Stimulated activated effector memory CD8-positive, alpha-beta T cell treated with anti-CD3 and anti-CD28 coated beads, Interleukin-12 subunit alpha, Interleukin-12 subunit beta, amount 100 ng/mL, for 72 hours (primary cell): ENCODE measurements at places on chromosomes 3 and 15.

DNA sequence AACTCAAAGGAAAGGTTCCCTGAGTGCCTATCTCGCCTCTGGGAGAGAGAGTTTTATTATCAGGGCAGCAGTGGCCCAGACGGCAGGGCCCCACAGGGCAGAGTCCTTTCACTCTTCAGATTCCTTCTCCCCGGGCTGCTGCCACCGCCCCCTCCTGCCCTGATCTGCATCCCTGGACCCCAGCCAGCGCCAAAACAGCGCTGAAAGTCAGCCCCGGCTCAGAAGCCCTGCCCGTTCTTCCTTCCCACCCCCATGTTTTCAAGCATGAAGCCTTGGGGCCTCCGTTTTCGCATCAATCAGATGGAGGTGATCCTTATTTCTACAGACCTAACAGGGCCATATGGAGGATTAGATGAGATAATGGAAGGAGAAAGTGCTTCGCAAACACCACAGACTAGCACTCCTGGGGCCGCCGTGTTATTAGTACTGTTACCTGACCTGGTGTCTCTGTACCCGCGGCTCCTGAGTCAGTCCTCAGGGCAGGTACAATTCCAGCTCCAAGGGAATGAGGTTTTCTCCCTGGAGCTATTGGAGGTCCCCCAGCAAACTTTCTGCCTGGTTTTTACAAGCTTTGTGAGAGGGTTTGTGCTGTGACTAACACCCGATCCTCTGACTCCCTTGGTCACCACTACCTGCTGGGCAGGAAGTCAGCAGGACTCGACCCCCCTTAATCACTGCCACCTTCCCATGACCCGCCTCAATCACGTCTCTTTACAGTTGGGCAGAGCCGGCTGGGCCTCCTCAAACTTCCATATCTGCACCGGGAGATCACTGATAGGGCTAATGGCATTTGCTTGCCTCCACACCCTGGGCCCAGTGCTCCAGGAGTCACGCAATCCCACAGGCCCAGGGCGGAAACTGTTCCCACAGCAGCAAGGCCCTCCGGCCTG, 39.5 kb upstream of the TSEN2 start:
- no peak for DNase-seq

- DNase-seq = no peak
Observed at GRCh38 chr3:108610651-108611050, 21.1 kb downstream of the DZIP3 start.

GRCh38 chr15:57138349-57138788, 219.9 kb downstream of the TCF12 start:
- no peak for DNase-seq

GRCh38 chr3:9569054-9569453, 15.4 kb upstream of the LHFPL4 start:
- no peak for DNase-seq

DNA sequence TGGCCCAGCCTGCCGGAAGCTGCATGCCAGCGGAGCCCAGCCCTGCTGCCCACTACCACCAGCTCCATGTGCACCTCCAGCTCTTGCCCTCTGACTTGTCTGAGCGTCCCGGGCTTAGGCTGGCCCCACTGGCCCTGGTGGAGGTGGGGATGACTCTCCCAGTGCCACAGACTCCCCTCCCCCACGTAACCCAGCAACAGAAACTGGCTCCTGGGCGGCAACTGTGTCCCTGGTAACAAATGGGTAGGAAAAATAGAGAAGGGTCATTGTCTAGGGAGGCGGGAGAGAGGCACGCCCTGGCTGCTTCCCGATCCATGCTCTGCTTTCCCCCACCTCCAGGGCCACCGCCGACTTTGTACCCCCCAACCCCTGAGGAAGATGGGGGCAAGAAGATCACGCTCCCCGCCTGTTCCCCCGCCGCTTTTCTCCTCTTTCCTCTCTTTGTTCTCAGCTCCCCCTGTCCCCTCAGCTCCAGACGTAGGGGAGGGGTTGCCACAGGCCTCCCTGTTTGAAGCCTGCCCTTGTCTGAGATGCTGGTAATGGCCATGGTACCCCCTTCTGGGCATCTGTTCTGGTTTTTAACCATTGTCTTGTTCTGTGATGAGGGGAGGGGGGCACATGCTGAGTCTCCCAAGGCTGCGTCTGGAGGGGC, 10.8 kb upstream of the SEMA3B start:
- DNase-seq = no peak

GRCh38 chr3:105806359-105806758, 62.5 kb downstream of the CBLB start:
- DNase-seq = no peak

- DNase-seq = no peak
Observed at GRCh38 chr15:70507772-70508371, 255.5 kb downstream of the UACA start.

DNA sequence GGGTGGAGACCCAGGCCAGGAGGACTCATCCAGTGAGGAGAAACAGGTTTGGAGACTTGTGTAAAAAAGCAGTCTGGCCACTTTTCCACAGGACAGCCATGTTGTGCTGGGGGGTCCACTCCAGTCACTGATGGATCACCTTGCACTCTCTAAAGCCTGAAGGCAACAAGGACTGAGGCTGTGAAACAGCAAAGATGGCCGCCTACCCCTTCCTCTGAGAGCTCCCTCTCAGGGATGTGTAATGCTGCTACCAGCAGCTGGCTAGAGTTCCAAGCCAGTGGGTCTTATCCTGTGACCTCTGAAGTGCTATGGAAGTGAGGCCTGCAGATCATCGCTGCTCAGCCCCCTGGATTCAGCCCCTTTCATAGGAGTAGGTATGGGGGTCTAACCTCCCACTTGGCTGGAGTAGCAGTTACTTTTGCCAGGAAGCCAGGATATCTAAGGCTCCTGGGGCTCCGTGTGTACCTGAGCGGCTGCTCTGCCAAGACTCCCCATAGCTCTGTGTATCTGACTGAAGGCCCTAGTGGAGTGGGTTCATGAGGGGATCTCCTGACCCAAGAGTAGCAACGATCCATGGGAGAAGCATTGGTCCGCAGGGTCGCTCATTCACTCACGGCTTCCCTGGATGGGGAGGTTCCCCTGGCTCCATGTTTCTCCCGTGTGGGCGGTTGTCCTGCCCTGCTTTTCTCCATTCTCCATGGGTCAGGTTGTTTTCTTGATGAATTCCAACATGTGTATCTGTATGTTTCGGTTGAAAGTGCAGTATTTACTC, 69.9 kb upstream of the TNFSF10 start:
- DNase-seq = no peak

- no peak for DNase-seq
Observed at GRCh38 chr15:37394402-37395099, 294.2 kb upstream of the MEIS2 start.

DNA sequence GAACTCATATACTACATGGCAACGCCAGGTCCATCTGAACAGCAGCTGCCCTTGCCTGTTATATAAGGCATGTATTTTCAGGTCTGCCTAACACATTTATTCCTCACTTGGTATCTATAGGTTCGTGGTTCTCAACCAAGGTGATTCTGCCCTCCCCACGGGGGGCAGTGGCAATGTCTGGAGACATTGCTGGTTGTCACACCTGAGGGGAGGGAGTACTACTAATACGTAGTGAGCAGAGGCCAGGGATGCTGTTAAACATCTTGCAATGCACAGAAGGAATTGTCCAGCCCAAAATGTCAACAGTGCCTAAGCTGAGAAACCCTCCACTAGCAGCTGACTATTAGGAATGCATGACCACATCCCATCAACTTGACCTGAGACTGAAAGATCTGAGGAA, 32.6 kb downstream of the ADAMTS9 start:
- DNase-seq = no peak

DNA sequence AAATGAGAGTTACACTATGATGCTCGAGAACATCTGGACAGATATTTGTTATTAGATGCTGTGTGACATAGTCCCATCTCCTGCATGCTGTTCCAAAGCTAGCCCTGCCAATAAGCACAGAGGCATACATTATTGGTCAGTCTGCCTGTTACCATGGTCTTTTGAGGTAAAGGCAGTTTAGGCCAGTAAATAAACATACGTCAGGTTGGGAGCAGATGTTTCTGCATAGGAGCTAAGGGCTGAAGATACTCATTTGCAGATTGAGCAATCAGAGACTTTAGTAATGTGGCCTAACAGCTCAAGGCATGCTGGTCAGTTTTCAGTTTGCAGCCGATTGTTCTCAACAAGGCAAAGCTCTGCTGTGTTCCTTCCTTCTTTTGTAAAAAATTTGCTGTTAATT, 192.9 kb downstream of the ADAMTSL3 start:
- no peak for DNase-seq

DNA sequence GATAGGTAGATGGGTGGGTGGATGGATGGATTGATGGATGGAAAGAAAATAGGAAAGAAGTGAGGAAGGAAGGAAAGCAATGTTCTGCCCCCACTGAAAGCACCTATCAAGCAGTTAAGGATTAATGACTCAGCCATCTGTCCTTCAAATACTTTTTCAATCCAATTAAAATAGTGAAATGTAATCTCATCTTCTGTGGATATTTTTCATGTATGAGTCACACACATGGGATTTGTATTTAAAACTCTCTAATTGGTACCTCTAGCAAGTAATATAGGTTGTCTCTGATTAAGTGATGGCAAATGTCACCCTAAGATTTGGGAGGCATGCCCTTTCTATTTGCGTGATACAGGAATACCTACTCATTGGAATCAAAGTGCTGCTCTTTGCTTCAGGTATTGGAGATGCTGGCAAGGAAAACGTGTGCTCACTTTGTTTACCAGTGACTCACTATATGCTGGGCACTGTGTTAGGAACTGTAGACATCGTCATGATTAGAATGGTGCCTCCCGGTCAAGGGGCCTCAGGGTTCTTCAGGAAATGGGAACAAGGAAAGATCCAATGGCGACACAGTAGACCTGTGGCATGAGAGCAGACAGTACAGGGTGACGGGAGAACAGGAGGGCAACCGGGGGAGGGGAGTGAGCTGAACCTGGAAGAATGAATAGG, 230.1 kb downstream of the CLSTN2 start:
- no peak for DNase-seq

- no peak for DNase-seq
Observed at GRCh38 chr3:156680243-156680914, 6.0 kb downstream of the TIPARP start.

DNA sequence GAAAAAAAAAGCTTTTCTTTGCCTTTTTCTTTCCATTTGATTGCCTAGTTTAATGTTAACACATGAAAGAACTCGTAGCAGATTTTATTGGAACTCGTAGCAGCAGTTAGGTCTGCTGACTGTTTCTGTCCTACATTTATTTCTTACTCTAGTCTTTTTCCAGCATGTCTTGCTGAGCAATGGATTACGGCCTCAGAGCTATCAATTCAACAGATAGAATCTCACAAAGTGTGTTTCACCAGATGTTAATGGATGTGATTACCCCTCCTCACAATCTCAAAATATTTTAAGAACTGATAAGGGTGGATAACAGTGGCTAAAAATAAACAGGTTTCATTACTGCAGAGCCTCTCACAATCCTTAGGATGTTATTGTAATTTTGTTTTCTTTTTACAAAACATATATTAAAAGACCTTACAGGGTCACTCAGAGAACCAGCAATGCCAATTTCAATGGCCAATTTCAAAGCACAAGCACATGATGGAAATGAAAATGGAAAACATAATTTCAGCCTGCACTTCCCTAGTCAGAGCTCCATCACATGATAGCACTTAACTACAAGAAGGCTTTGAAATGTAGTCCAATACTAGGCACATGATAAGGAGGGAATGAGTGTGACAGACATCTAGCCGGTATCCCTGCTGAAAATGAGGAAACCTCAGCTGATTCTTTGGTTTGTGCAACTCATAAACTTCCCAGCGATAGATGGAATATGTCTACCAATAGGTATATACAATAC, 838.1 kb upstream of the SEMA6D start:
- no peak for DNase-seq

GRCh38 chr15:74504836-74505235, 36.2 kb upstream of the ARID3B start:
- DNase-seq = no peak

- no peak for DNase-seq
Observed at GRCh38 chr3:149688122-149688757, 30.4 kb upstream of the WWTR1 start.

GRCh38 chr3:45597171-45597570, 2.6 kb downstream of the LIMD1 start:
- no peak for DNase-seq

DNA sequence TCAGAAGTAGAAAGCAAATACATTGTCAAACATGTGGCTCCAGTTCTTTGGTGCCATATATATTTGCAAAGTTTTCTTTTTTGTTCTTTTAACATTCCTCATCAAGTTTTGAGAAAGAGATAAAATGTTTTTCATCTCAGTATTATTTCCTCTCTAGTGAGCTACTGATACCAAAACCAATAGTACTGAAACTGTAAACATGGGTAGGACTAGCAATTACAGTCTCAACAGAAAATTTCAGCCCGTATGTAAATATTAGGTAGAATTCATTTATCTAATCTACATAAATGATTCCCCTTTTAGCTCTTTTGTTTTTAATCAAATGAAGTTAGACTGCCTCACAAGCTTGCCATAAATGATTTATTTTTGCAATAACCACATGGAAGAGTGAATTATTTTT, 21.4 kb downstream of the SECISBP2L start:
- DNase-seq = no peak

DNA sequence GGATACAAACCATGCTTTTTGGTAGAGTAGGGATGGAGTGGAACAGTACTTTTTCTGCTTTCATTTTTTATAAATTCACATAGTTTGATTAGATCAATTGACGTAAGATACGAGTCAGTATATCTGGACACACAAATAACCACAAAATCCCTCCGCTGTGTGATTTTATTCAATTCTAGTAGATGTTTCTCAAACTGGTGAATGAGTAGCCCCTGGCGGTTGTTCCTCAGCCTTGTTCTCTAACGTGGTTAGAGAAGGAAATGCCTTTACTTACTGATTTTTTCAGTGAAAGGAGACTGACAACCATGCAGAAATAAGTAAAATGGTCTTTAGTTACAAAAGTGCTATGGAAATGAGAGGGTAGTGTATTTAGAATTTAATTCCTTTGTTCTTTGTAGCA, 161.0 kb downstream of the TCF12 start:
- DNase-seq = no peak

DNA sequence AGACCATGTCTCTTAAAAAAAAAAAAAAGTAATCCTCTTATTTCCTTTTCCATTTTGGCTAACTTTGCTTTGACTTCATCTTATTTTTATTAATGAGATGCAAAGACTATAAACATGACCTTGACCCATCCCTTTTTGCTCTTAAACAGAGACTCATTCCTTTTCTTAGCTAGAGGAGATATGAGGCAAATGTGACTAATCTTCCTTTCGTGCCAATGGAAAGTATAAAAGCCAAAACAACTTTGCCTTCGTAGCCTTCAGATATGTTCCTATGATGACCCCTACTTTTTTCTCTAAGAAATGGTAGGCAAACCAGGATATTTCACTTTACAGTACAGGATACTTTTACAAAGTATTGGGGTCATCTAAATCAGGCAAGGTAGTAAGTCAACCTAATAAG, 36.9 kb upstream of the GOLGB1 start:
- DNase-seq = no peak

DNA sequence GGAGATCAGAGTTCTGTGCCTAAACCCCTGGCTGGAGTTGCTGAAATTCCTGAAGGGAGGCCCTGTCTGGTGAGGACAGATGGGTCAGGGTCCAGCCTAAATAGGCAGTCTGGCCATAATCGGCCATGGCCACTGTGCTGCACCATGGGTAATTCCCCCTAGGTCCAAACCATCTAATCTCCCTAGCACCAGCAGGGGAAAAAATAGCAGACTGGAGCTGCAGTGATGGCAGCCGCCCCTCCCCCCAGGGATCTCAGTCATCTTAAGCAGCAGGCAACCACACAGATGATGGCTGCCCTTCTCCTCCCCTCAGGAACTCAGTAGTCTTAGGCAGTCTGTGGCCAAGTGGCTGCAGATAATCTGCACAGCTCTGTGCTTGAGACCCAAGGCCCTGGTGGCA, 68.4 kb upstream of the CD96 start:
- DNase-seq = no peak
